ENCODE measurements at places on chromosomes 7 and 10.

- no peak for DNase-seq
Measured at GRCh38 chr10:6005856-6006395, 28.6 kb upstream of the IL15RA start.

- no peak for DNase-seq
Measured at GRCh38 chr7:87106974-87107612, 45.2 kb upstream of the DMTF1 start.

DNA sequence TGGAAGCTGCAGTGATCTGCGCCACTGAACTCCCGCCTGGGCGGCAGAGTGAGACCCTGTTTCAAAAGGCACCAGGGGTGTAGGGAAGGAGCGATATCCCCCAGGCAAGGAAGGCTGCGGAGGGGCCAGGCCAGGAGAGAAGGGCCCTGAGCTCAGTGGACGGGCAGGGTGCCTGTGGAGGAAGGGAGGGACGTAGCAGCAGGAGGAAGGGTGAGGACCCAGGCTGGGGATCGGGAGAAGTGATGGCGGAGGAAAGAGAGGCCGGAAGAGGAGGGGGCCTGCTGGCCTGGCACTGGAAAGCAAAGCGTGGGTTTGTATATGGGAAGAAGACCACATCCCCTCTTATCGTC is 45.6 kb downstream of the ALOX5 start:
- no peak for DNase-seq

GRCh38 chr10:5079836-5080235 is 14.4 kb upstream of the AKR1C3 start:
- no peak for DNase-seq

GRCh38 chr7:30862995-30863705 is 48.5 kb upstream of the AQP1 start:
- no peak for DNase-seq

- DNase-seq: no peak
Measured at GRCh38 chr7:151013733-151014497, 10.4 kb downstream of the ATG9B start.

- DNase-seq: no peak
Measured at GRCh38 chr10:125158601-125159485, 1.5 kb downstream of the CTBP2 start.

- no peak for DNase-seq
Measured at GRCh38 chr7:112104120-112104519, 102.1 kb downstream of the DOCK4 start.

- DNase-seq: no peak
Measured at GRCh38 chr10:27745732-27746396, at the start of gene MKX. Gene MKX, minus strand, starts transcription at chr10:27745819. Its CDS starts 2,404 bp downstream, at chr10:27743415.

- DNase-seq: no peak
Measured at GRCh38 chr10:126907423-126907970, 2.3 kb downstream of the DOCK1 start.

DNA sequence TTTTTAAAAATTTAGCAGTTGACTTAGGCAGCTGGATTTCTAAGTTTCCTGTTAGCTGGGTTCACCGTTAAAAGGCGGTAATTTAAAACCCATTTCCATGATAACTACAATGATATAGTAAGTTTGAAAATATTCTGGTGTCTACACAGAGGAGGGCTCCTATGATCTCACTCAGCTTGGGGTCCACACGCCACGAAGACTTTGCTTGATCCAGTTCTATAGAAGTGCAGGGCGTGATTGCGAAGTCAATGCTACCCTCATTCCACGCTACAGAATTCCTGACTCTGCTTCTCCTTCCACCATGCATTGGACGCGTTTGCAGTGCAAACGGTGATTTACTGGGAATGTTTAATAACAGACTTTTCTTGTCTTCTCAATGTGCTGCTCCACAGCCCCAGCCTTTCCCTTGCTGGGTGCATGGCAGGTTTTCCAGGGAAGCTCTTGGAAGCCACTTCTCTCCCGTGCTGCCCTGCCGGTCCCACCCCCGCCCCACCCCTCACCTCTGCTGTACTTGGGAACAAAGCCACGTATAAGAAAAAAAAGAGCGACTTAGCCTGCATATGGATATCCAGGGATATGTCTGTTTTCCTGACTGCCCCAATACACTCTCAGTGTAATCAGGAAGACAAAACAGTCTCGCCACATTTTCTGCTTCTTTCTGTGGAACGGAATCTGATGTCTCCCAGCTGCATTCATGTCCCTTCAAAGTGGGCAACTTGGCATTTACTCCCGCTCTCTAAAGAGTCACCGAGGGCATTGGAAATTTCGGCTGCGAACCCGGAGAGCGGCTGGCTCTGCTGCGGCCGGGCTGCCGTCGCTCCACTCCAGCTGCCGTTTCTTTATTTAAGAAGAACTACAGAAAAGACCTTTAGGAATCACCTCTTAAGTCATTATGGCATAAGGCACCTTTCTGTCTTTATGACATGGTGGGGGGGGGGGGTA is 434.4 kb upstream of the MGMT start:
- DNase-seq: no peak

GRCh38 chr7:46996972-46997371 is 584.9 kb downstream of the TNS3 start:
- DNase-seq: no peak

Measured in right renal cortex interstitium (tissue), 3 donors.